Stimulated activated naive B cell treated with anti-CD40 and anti-IgM and Interleukin-4, amounts not matched to agents 10 μg/mL and 1 μg/mL and 100 μg/mL, for 72 hours (primary cell): ENCODE measurements at places on chromosomes 2 and 18.

DNA sequence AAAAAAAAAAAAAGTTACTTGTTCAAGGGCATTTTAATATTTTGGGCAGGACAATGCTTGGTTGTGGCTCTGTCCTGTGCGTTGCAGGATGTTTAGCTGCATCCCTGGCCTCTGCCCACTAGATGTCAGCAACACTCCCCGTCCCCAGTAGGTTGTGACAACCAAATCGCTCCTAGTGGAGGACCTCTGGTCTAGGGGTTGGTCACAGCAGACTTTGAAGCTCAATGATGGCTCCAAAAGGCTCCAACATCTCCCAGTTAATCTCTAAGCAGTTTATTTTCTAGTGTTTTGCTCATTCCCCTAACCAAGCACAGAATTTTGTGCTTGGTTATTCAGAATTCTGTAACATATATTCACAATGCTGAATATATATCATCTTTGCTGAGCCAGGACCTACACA is 67.0 kb downstream of the CHRNA1 start:
- peak; percentile 56 for DNase-seq

DNA sequence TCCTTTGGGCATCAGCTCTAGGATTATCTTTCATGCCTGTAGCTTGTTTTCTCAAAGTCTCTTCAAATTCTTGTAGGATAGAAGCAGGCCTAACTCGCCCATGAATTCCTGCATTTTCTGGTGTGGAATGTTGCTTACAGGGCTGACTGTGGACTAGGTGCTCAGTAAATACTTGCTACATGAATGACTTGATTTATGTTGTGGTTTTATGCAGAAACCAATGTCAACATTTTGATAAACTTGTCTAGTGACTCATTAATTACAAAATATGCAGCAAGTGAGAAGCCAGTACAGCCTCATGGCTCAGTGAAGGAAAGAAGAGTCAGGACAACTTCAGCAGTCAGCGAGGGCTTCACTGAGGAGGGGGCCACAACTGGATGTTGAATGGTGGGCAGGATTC is 110.6 kb upstream of the SIX2 start:
- DNase-seq, result no peak

- no peak for DNase-seq
Measured at GRCh38 chr2:32711219-32711618, 83.4 kb downstream of the TTC27 start.

GRCh38 chr2:69149631-69150215 is 136.7 kb downstream of the ANTXR1 start:
- DNase-seq, result no peak

GRCh38 chr2:40451918-40452605 is at the start of gene SLC8A1:
Gene SLC8A1, minus strand, starts transcription at chr2:40452090.
- DNase-seq, result peak; percentile 8

DNA sequence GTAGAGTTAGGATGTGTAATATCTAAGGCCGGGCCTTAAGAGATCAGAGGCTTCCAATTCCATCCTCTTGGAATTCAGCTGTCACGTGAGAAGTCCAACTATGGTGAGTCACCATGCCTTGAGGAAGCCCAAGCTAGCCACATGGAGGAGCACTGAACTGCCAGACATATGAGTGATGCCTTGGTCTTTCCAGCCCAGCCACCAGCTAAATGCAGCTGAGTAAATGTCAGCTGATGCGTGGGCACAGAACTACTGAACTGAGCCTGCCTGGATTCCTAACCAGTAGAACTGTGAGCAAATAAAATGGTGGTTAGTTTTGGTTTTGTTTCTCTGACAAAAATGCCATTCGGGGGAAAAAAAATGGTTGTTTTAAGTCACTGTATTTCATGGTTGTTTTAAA is 153.7 kb upstream of the SERTAD2 start:
- DNase-seq, result peak; percentile 22

- no peak for DNase-seq
Measured at GRCh38 chr18:72147830-72148229, 396.3 kb downstream of the CBLN2 start.

GRCh38 chr2:65017335-65017734 is 28.1 kb downstream of the SLC1A4 start:
- peak; percentile 42 for DNase-seq

GRCh38 chr2:9991829-9992273 is 40.4 kb downstream of the GRHL1 start:
- DNase-seq, result no peak

DNA sequence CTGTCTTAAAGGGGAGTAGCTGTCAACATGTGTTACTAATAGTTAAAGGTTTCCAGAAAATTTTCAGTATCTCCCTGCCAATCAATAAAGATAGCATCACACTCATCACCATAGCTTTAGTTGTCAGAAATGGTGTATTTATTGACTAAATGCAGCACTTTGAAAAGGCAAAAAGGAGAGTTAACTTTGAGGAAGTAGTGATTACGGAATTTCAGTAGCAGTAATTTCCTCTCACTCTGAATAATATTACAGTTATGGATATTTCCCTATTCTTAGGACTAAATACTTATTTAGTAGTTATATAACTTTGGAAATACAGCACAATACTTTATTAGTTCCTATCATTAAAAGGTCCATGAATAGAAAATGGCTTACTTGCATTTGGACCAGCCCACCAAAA is 250.5 kb downstream of the CAMKMT start:
- no peak for DNase-seq

DNA sequence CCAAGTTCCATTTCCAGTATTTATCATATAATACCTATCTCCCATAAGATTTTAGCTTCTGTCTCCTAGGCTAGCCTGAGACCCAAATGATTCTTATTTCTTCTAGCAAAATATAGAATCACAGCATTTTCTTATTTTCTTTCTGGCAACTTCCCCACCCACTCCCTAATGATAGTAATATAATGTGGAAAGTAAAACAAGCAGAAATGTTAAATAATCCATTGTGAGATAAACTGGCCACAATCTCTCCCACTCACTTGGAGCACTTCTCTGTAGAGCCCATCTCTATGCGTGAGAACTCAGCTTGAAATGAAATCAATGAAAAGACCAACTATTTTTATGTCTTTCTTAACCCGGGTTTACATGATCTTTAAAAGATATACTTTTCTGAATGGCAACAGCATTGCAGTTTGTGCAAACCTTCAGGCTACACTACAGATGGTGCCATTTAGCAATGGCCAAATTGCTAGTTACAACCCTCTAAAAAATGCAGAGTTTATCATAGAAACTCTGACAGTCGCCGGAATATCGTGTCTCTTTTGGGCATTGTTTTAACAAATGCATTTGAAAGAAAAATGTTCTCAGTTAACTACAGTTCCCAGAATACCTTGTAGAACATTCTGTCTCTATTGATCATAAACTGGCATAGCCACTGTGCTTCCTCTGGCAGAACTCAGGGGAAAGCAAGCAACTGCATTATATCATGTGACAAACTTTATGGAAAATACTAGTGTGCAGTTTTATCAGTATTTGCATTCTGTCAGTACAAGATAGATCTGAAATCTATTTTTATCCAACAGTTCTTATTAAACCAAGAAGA is 1407.4 kb upstream of the ZEB2 start:
- DNase-seq, result no peak

GRCh38 chr2:182717416-182717815 is 1.4 kb downstream of the DNAJC10 start:
- no peak for DNase-seq

GRCh38 chr2:127048969-127049897 is 57.7 kb downstream of the BIN1 start:
- DNase-seq, result no peak

GRCh38 chr2:129912066-129912820 is 67.2 kb upstream of the RAB6C start:
- no peak for DNase-seq

DNA sequence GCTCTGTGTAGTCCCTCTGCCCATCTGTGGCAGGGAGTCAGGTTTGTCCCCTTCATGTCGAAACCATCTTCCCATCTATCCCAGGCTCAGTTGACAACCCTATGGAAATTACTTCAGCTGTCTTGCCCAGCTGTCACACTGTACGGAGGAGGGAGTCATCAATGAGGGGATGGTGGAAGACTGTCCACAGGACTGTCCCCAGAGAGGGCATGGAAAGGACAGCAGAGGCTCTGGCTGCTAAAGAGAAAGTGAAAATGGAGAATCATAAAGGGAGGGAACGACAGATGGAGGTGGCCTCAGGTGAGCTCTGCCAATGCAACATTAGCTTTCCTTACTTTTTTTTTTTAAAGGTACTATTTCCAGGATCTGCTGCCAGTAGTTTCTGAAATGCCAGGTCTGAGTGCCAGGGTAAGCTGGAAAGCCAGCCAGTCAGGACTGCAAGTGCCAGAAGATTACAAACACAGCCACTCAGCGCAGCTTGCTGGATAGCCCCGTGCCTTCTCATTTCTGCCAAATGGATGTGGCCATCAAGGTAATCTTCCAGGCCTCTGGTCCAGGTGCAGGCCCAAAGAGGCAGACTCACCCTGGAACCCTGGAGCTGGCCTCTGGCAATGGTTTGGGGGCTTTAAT is 192.8 kb downstream of the AGPS start:
- no peak for DNase-seq

GRCh38 chr2:46164529-46165301 is 132.5 kb upstream of the EPAS1 start:
- DNase-seq, result no peak

DNA sequence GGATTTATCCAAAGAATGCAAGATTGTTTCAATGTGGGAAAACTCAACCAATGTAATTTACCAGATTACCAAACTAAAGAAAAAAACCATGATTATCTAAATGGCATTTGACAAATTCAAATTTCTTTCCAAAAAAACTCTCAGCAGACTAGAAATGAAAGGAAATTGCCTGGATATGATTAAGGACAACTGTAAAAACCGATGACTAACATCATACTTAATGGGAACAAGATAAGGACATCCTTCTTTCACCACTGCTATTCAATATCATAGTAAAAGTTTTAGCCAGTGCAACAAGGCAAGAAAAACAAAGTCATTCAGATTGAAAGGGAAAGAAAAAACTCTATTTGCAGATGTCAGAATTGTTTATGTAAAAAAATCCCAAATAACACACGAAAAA is 4.4 kb upstream of the CCDC150 start:
- DNase-seq, result no peak

GRCh38 chr2:52128081-52128480 is 1096.1 kb upstream of the NRXN1 start:
- DNase-seq, result no peak

DNA sequence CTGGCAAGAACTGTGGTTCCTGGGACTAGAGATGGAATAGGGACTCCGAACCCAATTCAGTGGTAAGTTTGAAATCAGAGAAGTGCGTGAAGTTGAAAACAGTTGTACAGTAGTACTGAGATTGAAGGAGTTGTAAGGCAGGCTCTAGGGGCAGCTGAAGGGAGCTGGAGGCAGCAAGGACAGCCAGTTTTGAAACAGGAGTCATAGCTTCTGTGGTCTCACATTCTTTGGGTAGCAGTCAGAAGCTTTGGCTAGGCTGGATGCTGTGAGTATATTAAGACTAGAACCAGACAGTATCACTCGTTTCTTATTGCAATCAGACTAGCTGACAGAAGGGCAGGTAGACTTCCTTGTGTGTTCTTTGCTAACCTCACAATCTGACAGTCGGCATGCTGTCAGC is 64.5 kb upstream of the ADAM23 start:
- DNase-seq, result no peak

GRCh38 chr2:190679813-190680591 is 31.1 kb downstream of the NAB1 start:
- peak; percentile 18 for DNase-seq

DNA sequence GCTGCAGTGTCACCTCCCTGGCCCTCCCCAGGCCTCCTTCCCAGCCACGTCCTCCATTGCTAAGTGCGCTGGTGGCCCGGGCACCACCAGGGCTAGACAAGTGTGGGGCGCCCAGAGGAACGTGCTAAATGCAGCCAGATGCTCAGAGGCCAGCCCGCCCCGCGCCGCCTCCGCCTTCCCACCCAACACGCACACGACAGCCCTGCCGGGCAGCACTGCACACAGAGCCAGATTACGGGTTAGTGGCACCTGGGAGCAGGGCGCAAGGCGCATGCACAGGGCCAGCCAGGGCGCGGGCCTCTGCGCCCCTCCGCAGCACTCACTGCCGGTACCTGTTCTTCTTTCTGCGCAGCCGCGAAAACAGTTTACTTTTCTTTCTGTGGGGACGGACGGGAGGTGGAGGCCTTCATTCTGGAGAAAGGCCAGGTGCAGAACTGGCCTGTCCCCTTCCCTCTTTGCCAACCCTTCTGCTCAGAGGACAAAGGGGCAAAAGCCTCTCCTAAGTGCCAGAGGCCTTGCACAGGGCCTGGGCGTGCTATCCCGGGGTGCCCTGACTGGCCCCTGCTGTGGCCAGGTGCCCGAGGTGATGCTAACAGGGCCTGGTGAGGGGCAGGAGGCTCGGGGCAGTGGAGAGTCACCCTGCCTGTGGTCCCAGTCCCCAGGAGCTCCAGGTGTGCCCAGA is 46.5 kb downstream of the BIN1 start:
- no peak for DNase-seq

- DNase-seq, result peak; percentile 30
Measured at GRCh38 chr2:172172513-172173173, 69.9 kb upstream of the DLX2 start.
